ENCODE measurements at places on chromosomes 3 and 15.

GRCh38 chr15:88637436-88637835 is 1.4 kb upstream of the ISG20 start:
- no peak for DNase-seq

GRCh38 chr15:35061825-35062737 is 23.0 kb downstream of the NANOGP8 start:
- no peak for DNase-seq

GRCh38 chr3:55453886-55454496 is 33.1 kb downstream of the WNT5A start:
- no peak for DNase-seq

GRCh38 chr15:40081691-40082194 is 26.9 kb downstream of the BMF start:
- no peak for DNase-seq

DNA sequence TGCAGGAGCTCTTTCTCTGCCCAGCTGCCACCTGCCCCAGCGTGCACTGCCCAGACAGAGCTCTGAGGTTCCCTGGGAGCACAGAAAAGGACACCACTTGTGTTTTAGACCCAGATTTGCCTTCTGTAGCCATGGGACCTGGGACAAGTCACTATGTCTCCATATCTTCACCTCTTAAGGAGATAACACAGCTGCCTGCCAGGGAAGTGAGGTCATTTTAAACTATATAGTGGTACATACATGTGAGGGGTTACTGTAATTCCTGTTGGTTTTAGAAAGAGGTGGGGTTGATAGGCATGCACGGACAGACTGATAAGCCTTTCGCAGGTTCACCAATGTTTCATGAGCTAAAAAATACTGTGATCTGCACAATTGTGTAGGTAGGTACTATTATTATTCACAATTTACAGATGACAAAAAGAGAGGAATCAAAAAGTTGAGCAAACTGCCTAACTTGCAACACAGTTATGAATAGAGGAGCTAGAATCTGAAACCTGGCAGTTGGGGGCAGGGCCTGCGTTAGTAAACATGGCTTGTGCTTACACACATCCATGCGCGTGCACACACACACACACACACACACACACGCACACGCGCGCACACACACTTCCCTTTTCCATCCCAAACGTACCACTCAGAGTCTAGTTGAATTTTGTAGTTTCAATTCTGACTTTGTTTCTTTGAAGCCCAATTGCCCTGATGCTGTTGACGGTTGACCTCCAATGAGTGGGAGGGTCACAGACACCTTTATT is 193.6 kb downstream of the FAM43A start:
- no peak for DNase-seq

DNA sequence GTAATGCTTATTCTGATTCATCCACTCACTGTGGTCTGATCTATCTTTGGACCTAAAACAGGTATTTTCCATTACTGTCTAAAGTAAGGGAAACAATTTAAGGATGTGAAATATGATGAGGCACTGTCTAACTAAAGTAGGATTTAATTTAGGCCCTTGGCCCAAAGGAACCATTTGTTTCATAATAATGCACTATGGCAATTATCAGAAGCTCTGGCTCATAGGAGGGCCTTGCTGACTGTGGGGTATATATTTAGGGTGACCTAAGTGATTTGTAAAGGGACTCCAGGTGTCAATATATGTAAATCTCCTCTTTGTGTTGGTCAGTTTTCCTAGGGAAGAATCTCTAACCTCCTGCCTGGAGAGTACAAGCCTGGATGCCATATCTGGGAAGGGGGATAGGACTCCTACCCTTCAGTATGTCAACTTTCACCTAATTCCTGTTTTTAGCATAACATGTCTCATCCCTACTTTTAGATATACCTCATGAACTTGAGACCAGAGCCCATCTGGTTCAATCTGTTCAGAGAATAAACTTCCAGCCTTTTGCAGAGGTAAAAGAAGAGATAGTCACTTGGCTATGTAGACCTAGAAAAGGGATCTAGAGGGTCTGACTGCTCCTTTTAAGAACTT is 20.1 kb downstream of the DET1 start:
- no peak for DNase-seq

DNA sequence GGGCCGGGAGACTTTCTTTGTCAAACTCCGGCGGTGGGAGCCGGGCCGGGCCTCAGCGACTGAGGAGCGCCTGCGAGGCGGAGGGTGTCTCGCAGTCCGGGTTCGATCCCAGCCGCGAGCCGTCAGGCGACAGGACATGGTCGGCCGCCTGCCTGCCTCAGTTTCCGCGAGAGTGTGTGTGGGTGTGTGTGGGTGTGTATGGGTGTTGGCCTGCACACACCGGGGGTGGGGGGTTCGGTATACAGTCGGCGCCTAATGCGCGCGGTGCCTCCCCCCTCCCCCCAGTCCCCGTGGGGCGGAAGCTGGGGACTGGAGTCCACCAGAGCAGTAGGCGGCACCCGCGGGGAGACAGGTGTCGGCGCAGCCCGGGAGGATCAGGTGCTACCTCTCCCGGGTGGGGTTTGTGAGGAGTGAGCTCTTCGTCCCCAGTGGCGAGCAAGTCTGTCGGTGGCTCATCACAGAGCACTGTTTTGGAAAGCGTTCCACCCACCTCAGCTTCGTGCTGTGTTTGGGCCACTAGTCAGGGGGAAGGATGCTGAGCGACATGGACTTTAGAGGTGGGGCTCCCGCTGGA is 246.3 kb downstream of the GOLGA6L6 start:
- DNase-seq, result no peak

DNA sequence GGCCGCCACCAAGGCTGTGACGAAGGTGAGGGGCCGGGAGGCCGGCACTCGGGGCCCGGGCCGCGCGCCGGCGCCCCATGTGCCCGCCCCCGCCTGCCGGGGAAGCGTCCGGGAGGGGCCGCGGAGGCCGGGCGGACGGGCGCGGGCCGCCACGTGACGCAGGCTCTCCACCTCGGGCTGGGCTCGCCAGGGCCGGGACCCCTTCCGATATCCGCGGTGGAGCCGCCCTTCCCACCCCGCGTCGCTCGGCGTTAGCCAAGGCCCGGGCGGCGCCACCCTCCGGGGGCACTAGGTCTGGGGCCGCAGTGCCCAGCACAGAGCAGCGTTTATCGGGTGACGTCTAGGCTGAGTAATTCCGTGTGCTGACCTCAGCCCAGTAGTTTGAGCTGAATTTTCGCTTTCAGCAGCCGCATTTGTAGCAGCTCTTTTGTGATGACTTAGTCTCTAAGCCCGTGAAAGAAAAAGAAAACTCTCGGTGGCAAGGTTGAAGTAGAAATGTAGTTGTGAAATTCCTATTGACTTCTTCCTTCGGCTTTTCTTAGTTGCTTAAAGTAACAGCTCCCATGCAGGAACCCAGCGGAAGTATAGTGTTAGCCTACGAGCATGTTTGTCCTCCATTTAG is 885 bp downstream of the CDV3 start:
- DNase-seq, result peak; percentile 65

GRCh38 chr15:70087708-70088352 is 9.9 kb downstream of the TLE3 start:
- no peak for DNase-seq

DNA sequence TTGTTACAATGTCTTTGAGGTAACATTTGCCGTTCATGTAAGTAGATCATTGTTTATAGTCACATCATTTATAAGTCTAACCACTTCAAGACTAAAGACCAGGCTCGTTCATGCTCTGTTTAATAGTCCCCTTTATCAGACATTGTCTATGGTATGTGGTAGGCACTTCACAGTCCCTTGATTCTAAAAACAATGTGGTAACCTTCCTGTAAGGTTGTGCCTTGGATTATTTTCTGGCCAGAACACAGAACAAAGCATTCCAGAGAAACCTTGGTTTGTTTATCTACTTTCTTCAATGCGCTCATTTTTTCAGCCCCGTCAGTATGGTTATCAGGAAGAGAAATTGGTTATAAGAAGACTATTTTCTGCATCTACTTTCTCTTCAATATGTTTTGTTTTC is 16.3 kb upstream of the ST3GAL6 start:
- no peak for DNase-seq

GRCh38 chr3:66140106-66140505 is 80.7 kb upstream of the SLC25A26 start:
- DNase-seq, result no peak

- no peak for DNase-seq
Measured at GRCh38 chr15:38885471-38885952, 320.9 kb upstream of the RASGRP1 start.

DNA sequence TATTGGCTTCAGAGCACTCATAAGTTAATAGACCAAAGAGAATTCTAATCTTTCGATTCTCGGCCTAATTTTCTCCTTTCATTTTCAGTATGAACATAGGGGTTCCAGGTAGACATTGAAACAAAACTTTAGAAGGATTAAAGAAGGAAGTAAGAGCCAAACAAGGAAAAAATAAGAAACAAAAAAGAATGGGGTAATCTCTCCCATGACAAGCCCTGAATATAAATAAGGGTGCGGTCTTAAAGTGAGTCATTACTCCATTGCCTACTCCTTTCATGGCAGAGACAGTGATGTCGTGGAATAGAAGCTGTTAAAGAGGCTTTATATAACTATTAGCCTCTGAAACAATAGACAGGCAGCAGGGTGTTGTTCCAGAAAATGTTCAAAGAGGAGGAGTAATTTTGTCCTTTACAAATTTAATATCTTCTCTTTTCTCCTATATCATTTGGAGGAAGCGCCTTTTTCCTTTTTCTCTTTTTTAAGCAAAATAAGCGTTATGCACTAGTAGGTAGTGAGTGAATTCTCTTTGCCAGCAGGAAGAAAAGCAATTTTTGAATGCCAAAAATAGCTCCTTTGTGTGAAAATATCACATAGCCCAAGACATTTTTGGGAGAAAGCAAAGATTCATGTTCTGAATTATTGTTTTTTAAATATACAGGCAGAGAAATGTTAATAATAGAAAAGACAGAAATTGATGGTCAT is 607.9 kb upstream of the KCNMB2 start:
- DNase-seq, result no peak

- no peak for DNase-seq
Measured at GRCh38 chr3:61912158-61912557, 350.8 kb downstream of the PTPRG start.

DNA sequence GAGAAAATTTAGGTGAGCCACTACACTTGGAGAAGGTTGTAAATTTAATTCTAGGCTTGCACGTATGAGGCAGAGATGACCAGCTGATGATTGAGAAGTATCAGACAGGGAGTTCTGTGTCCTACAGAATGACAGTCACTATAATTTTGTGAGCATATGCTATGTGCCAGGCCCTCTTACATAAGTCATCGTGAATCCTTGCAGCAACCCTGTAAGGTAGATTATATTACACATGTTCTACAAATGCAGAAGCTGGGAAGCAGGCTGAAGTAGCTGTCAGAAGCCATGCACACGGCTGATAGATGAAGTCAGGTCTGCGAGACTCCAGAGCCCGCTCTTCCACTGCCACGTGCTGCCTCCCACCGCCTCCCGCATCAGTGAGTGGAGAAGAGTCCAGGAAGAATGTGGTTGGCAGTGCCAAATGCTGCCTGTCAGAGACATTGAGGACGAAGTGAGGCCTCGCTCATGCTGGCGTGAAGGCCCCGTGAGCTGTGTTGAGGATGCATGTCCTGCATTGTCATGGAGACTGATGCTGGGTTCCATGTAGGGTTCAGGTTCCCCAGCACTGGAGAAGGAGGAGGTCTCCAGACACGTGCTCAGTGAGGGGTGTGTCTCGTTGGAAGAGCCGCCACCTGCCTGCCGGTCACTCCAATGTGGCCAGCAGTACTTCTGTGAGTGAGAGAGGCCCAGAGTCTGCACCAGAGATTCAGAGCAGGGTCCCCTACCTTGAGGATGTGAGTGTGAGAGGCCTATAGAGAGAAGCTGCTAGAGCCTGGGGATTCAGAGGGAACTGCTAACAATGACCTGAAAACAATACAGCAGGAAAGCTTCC is 123.3 kb upstream of the PLXNA1 start:
- DNase-seq, result no peak

GRCh38 chr3:163043074-163043473 is 1546.5 kb downstream of the OTOL1 start:
- DNase-seq, result no peak

- DNase-seq, result no peak
Measured at GRCh38 chr15:80404057-80404760, at the start of gene ARNT2. TSS of gene ARNT2 (plus strand) at chr15:80404382. CDS start at chr15:80404516, 134 bp downstream.

GRCh38 chr15:71312731-71313460 is 197.6 kb downstream of the THSD4 start:
- no peak for DNase-seq

- no peak for DNase-seq
Measured at GRCh38 chr15:78879517-78880241, 7.0 kb downstream of the MORF4L1 start.

DNA sequence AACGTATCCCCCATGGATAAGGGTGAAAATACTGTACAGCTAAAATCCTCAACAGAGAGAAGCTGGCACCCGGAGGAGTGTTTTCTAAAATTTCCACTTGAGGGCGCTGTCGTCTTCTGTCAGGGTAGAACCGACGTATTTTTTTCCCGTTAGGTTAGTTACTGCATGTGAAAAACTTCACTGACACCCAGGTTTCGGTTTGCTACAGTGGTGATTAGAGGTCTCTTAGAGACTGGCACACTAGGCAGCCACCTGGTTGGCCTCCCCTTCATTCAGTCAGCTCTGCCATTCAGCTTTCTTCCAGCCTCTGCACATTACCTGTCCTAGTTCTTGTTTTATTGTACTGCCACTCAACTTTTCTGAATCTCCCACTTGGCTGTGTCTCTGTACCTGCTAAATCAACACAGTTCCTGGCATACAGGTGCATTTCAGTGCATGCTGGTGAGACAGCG is 18.4 kb downstream of the CCK start:
- DNase-seq, result peak; percentile 17

- DNase-seq, result no peak
Measured at GRCh38 chr3:197426121-197426566, 127.7 kb upstream of the DLG1 start.

DNA sequence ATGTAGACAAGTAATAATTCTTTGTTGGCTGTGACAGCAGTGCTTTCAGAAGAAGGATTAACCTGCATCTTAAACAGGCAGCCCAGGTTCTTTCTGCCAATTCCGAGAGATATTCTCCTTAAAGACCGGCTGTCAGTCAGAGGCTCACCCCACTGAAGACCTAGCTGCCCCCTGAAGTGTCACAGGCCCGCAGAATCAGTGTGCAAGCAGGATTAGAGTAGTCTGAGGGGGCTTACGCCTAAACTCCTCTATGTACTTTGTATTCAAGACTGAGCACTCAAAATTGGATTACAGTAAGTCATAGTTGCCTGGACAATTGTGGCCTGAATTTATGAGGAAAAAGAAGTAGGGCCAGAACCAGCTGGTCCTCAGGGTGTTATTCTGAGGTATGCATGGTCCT is 342.9 kb downstream of the CLSTN2 start:
- DNase-seq, result no peak

- peak; percentile 86 for DNase-seq
Measured at GRCh38 chr15:67120839-67121643, 55.6 kb downstream of the SMAD3 start.

GRCh38 chr15:74391582-74392450 is 24.4 kb upstream of the CYP11A1 start:
- no peak for DNase-seq

All from stimulated activated CD8-positive, alpha-beta memory T cell treated with anti-CD3 and anti-CD28 coated beads, Interleukin-12 subunit alpha, Interleukin-12 subunit beta, amount 100 ng/mL, for 4 hours (primary cell).